ENCODE measurements at places on chromosomes 6 and 20.

DNA sequence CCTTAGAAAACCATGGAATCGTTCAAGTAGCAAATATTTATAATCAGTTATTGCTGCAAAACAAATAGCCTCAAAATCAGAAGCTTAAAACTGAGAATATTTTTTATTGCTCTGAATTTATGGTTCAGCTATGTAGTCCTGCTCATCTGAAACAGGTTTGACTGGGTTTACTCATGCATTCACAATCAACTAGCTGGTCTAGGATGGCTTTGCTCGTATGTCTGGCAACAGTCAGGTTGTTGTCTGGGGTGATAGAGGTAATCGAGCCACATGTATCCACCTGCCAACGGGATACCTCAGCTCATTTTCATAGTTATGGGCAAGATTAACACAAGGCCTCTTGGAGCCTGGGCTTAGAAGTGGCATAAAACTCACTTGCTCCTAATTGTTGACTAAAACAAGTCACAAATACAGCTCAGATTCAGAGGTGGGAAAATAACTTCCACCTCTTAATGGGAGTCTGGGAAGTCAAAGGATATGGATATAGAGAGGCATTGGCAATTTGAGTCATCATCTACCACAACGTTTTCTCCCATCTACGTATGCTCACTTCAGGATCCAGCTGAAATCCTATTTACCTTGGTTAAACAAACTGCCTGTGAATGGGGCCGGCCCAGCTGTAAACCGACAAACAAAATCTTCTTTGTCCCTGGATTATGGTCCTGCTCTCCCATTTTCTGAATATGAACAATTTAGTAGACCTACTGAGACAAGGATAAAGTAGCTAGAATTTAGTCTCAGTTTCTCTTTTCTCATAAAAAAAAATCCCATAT lies 54.5 kb upstream of the TENT5A start:
- DNase-seq = no peak

DNA sequence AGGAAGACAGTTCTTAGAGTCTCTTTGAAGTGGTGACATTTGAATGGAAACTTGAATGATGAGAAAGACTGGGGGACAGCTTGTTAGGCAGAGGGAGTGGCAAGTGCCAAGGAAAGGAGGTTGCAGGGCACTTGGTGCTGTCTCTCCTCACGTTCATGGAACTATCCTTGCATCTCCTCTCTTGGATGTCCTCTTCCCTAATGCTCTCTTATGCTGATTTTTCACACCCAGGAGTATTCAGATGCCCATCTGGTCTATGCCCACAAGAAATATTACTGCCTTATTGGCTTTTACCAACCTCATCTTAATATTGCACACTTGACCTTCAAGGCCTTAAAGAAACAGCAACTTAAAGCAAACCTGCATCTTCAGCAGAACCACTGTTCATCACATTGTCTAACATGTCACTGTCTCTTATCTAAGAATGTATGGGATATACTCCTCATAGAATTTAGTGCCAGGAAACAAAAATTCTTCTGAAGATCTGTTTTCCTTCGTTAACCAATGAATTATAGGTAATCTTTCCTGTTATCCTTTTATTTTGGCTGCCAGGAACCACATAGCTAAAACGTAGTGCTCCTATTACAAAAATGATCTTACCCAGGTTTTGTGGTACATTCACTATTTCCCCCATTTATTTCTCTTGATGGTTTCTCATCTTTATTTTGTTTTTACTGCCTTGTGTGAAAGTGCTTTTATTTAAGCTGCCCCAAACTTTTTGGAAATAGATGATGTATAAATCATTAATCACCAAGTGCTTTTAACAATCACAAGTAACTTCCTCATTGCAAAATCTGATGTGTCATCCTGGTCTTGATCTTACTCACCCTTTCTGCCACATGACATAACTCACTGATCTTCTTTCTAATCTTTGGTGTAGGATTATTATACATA lies 12.8 kb downstream of the RGS17 start:
- no peak for DNase-seq

DNA sequence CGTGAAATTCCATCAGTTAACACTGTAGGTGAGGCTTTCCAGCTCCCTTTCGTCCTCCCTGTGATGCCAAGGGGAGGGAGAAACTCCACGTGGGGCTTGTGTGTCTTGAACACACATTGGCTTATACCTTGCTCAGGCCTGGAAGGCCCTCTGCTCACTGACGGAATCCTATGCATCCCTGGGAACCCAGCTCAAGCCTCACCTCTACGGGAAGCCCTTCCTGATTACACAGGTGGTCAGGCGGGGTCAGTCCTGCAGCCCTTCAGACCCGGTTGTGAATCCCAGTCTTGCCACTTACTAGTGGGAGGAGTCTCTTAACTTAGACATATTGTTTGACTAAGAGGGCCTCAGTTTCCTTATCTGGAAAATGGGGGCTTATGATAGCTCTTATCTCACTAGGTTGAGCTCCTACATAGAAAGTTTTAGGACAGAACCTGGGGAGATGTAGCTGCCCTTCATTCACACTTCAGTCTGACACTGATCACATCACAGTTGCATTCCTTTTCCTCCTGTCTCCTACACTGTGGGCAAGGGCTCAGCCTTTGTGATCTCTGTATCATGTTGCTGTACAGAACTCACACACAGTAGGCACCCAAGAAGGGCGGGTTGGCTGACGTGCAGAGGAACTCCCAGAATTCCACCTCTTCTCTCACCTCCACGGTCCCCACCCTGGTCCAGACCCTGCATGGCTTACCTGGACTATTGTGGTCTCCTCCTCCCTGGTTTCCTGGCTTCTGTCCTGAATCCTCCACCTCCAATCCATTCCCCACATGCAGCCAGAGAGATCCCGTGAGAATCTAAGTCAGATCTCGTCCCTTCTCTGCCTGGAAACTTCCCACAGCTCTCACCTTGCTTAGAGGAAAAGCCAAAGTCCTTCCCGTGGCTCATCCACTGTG lies 129.6 kb downstream of the CEBPB start:
- no peak for DNase-seq

DNA sequence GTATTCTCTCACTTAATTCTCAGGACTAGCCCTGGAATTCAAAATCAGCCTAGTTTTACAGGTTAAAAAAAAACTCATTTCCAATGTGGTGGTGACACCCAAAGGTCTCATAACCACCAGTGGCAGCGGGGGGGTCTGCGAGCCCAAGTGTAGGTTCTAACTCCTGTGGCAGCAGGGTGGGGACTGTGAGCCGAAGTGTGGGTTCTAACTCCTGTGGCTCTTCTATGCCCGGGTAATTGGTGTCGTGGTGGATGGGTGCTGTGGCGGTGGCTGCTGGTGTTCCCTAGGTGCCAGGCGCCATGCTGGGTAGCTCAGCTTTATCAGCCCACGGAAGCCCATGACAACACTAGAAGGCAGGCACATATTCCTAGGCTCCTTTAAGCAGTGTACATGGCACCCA lies 4.9 kb upstream of the ANKRD60 start:
- no peak for DNase-seq

- no peak for DNase-seq
Observed at GRCh38 chr20:11387189-11387754, 530.4 kb upstream of the BTBD3 start.

- no peak for DNase-seq
Observed at GRCh38 chr6:138571181-138571580, 71.9 kb upstream of the NHSL1 start.

DNA sequence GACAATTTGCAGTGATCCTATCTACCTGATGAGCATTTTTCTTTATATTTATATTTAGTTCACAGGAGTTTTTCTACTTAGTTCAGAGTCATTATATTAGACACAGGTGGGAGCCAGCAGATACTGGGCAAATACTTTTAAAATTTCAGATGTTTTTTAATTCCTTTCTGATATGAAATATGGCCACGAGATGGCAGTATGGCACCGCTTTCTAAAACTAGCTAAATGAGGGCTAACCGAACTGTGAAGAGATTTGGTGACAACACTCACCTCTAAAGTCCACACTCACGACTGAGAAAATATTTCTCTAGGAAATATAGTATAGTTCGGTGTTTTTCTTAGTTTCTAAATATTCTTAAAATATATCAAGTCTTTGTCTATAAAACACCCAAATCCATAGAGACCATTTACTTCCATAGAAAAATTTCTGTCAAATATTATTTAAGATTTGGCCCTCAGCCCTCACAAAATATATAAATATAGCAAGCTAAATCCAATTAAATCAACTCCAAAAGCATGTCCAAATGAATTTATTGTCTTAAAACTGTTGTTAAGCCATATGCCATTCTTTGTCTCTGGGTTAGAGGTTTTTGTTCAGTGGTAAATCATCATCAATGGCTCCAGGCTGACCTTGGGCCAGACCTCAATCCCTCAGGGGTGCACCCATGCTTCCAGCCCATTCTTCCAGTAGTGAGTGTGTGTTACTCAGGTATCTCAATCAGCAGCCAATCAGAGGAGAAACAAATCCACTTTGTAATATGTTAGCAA lies 63.6 kb downstream of the HUS1B start:
- no peak for DNase-seq

GRCh38 chr6:20159098-20159497 lies 53.2 kb downstream of the MBOAT1 start:
- no peak for DNase-seq

DNA sequence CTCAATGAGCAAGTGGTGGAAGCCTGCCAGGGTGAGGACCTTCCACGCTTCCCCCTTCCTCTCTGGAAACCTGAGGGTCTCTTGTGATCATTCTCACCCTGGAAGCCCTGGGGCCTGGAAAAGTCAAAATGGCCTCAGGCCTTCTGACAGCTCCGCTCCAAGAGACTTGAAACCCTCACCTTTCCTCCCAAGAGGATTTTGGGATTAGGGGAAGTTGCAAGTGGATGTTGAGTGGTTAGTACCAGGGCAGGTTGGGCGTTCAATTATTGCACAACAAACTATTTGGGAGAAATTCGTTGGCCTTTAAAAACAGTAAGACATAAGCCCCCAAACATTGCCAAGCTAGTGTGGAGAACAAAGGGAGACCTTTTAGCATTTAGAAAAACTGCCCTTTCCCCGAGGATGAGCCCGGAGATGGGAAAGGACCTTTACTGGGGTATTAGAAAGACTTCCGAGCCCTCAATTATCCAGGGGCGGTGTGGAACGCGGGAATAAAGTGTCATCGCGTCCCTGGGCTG lies 4.7 kb downstream of the NKX2-2 start:
- DNase-seq = peak; percentile 25

GRCh38 chr20:62214067-62214466 lies 6.0 kb downstream of the HRH3 start:
- no peak for DNase-seq

GRCh38 chr20:44587035-44587980 lies 4.9 kb downstream of the PKIG start:
- DNase-seq = no peak

GRCh38 chr20:35597186-35597585 lies 18.4 kb upstream of the SPAG4 start:
- no peak for DNase-seq

DNA sequence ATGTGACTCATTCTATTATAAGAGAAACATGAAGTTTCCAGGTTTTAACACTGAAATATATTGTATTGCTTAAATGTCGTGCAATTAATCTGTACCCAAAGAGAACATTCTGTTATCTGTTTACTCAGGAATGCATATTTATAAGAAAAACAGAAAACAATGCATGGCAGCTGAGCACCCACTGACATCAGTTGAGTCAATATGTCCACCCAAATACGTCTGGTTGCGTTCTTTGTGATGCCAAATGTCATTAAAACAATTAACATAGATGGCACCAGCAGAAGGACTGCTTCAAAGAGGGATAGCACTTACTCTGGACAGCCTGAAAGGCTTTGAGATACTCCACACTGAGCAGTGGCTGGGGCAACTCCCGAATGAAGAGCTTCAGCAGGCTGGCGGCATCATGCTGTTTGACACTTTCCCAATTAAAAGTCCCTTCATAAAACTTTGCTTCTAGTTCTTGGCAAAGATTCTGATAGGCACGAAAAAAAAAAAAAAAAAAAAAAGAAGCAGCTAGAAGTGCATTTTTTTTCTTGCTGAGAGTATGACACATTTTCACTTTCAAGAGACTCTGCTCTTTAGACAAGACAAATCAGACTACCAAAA lies 102.3 kb downstream of the ARHGAP18 start:
- DNase-seq = no peak

- DNase-seq = no peak
Observed at GRCh38 chr20:43835944-43836508, 78.6 kb upstream of the TOX2 start.

- DNase-seq = no peak
Observed at GRCh38 chr6:13368731-13369115, 40.4 kb upstream of the TBC1D7 start.

DNA sequence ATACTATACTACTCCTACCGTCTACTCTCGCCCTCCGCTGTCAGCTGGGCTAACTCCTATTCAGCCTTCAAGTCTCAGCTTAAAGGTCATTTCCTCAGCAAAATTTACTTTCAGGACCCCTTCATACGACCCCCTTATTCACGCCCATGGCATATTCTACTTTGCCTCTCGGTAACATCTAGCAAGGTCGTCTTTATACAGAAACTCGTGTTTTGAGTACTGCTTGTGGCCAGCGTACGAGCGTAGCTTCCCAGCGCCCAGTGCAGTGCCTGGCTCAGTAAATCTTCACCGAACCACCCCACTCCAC lies 546 bp downstream of the CRNKL1 start:
- DNase-seq = no peak

DNA sequence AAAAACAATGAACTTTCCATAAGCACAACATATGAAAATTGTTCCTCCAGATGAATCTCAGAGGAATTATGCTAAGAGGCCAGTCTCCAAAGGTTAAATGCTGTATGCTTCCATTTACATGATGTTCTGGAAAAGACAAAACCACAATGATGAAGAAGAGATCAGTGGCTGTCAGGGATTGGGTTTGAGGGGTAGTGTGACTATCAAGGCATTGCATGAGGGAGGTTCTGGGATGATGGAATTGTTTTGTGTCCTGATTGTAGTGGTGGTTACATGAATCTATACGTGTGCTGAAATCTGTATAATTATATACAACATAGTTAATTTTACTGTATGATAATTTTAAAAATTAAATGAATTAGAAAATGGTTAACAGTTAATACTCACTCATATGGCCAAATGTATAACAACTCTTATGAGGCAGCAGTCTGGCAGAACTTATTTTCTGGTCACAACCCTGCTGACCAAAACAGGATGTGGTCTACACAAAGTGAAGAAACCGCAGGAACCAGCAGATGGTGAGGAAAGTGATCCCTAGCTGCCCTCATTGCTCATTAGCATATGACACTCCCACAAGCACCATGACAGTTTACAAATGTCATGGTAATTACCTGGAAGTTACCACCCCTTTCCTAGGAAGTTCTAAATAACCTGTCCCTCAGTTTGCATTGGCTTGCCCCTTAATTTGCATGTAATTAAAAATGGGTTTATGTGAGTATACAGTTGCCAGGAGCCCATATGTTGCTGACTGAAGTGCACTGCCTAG lies 31.9 kb downstream of the NSFL1C start:
- DNase-seq = no peak

GRCh38 chr6:105781915-105782314 lies 304.2 kb upstream of the PRDM1 start:
- no peak for DNase-seq

DNA sequence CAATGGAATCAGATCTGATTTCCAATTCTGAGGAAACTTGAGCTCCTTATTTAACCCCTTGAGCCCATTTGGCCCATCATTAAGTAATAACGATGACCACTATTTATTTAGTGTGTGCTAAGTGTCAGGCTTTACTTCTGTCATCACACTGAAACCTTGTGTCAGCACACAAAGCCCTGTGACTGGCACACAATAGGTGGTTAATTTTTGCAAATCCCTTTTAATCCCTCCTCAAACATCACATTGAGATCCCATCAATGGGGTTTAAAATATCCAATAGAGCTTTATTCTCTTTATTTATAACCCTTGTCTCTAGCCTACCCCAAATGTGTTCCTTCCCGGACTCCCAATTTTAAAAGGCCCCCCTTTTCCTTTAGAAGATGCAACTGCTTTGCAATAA lies 656.8 kb upstream of the CHD6 start:
- DNase-seq = no peak

- DNase-seq = peak; percentile 22
Observed at GRCh38 chr6:163725008-163725941, 310.8 kb downstream of the QKI start.
